Progenitor cell of endocrine pancreas (in vitro differentiated cells): ENCODE measurements at places on chromosomes 13 and 19. TPM values are rescaled to one million over a fixed set of nuclear protein-coding genes. Genes with fewer than 3 reads are reported as not detected.

DNA sequence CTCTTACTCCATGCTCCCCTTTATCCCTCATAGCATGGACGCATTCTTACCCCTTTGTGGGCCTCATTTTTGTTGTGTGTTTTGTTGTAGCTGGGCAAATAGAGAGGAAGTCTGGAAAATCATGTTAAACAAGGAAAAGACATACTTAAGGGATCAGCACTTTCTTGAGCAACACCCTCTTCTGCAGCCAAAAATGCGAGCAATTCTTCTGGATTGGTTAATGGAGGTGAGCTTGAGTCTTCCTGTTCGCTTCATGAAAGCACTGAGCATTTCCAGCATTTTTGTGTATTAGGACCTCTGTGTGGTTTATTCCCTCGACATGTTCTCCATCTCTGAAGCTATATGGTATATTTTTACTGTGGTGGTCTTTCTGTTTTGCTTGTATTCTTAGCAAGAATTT is 5.5 kb downstream of the CCNE1 start:
- DNase-seq = no peak
- H3K4me3 ChIP-seq = no peak overlapping the region
- H3K36me3 ChIP-seq = peaks cover 8% of the 10 kb centered on the region

- H3K36me3 ChIP-seq = no peaks in the 10 kb centered on the region
- peaks cover 5% of the 10 kb centered on the region for H3K27me3 ChIP-seq
- DNase-seq = no peak
- no peak overlapping the region for H3K4me3 ChIP-seq
- peaks cover 5% of the 10 kb centered on the region for H3K4me1 ChIP-seq
- no peak overlapping the region for H3K27ac ChIP-seq
Measured at GRCh38 chr19:48681127-48681470, 8.3 kb upstream of the NTN5 start.

GRCh38 chr19:16015805-16016173 is 60.5 kb upstream of the TPM4 start:
- no peak overlapping the region for H3K4me3 ChIP-seq
- peaks cover 4% of the 10 kb centered on the region for H3K36me3 ChIP-seq
- H3K27ac ChIP-seq = no peak overlapping the region
- no peak for DNase-seq
- no peaks in the 10 kb centered on the region for H3K4me1 ChIP-seq
- H3K27me3 ChIP-seq = no peaks in the 10 kb centered on the region

GRCh38 chr19:32902448-32902847 is 32.9 kb upstream of the SLC7A9 start:
- no peaks in the 10 kb centered on the region for H3K27me3 ChIP-seq
- H3K36me3 ChIP-seq = peaks cover 34% of the 10 kb centered on the region
- DNase-seq = no peak
- no peak overlapping the region for H3K4me3 ChIP-seq
- H3K4me1 ChIP-seq = peaks cover 2% of the 10 kb centered on the region

The VSTM2B gene
- total RNA-seq = not detected in 2 replicates

- H3K4me3 ChIP-seq = no peak overlapping the region
- no peak overlapping the region for H3K27ac ChIP-seq
- H3K4me1 ChIP-seq = no peaks in the 10 kb centered on the region
- peaks cover 6% of the 10 kb centered on the region for H3K27me3 ChIP-seq
- DNase-seq = no peak
- no peaks in the 10 kb centered on the region for H3K36me3 ChIP-seq
Measured at GRCh38 chr19:17365361-17365760, 11.8 kb downstream of the PLVAP start.

- H3K27ac ChIP-seq = peak overlapping the region; percentile 95
- no peaks in the 10 kb centered on the region for H3K36me3 ChIP-seq
- DNase-seq = no peak
- peaks cover 26% of the 10 kb centered on the region for H3K4me1 ChIP-seq
- H3K4me3 ChIP-seq = no peak overlapping the region
- no peaks in the 10 kb centered on the region for H3K27me3 ChIP-seq
Measured at GRCh38 chr13:50357586-50358118, 342.4 kb downstream of the KCNRG start.

- no peak overlapping the region for H3K4me3 ChIP-seq
- H3K4me1 ChIP-seq = peaks cover 14% of the 10 kb centered on the region
- H3K27me3 ChIP-seq = no peaks in the 10 kb centered on the region
- no peak for DNase-seq
- H3K36me3 ChIP-seq = peaks cover 1% of the 10 kb centered on the region
Measured at GRCh38 chr13:93558637-93559036, 332.0 kb downstream of the GPC6 start.

DNA sequence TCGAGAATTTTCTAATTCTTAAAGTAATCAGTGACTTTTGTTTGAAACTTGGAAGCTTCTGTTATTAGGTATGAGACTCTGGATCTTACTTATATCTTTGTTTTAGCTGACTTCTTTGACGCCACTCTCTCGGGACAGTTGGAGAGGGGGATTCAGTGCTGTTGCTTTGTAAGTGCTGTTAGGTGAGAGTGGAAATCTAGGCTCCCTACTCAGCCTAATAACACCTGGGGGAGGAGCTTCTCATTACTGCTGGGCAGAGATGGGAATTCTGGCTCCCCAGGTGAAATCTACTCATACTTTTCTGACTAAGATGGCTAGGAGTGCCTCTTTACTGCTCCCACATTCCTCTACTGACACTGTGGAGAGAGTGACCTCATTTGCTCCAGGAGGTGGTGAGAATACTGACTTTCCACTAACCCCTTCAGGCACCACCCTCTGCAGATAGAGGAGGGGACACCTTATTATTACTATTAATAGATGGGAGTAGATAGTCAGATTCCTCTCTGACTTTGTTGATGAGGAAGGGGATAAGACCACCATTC is 324.9 kb upstream of the SPRY2 start:
- H3K36me3 ChIP-seq = peaks cover 3% of the 10 kb centered on the region
- H3K27me3 ChIP-seq = no peaks in the 10 kb centered on the region
- no peak overlapping the region for H3K27ac ChIP-seq
- H3K4me1 ChIP-seq = peaks cover 11% of the 10 kb centered on the region
- H3K4me3 ChIP-seq = no peak overlapping the region

GRCh38 chr13:59643906-59644626 is 519.7 kb downstream of the DIAPH3 start:
- H3K27ac ChIP-seq = no peak overlapping the region
- H3K27me3 ChIP-seq = no peaks in the 10 kb centered on the region
- no peak overlapping the region for H3K4me3 ChIP-seq
- H3K36me3 ChIP-seq = no peaks in the 10 kb centered on the region
- no peak for DNase-seq
- peaks cover 20% of the 10 kb centered on the region for H3K4me1 ChIP-seq

The ZNF135 gene
- 17.3 and 17.9 TPM in 2 replicates for total RNA-seq

DNA sequence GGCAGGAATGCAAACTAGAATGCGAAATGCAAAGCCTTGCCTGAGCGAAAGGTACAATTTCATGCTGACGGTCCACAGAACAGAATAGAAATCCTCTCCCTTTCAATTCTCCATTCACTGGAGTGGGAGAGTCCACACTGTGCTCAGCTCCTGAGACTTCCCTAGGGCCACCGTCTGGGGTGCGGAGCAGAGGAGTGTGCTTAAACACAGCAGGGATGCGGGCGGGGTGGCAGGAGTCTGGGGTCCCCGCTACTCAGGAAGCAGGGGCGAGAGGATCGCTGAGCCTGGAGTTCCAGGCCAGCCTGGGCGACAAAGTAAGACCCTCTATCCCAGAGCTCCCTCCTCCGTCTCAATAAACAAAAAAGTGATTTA is 552 bp upstream of the ZNF816 start:
- H3K36me3 ChIP-seq = peaks cover 44% of the 10 kb centered on the region
- H3K27me3 ChIP-seq = no peaks in the 10 kb centered on the region
- DNase-seq = no peak
- H3K4me3 ChIP-seq = peak overlapping the region; percentile 95
- peaks cover 20% of the 10 kb centered on the region for H3K4me1 ChIP-seq
